ENCODE measurements at places on chromosomes 12 and 14. TPM values are rescaled to one million over a fixed set of nuclear protein-coding genes. Genes with fewer than 3 reads are reported as not detected.

The DPY19L2 gene
- total RNA-seq = 0.65 TPM

The TAC3 gene
- not detected for total RNA-seq

The OR6C2 gene
- not detected for total RNA-seq

The ATXN3 gene
- total RNA-seq = 76.0 TPM

The DNAH10 gene
- 0.26 TPM for total RNA-seq

The PMEL gene
- 0.32 TPM for total RNA-seq

The DTX1 gene
- total RNA-seq = not detected

The APOF gene
- not detected for total RNA-seq

The METAP2 gene
- 101 TPM for total RNA-seq

The IFI27L1 gene
- total RNA-seq = 7.1 TPM

The TPPP2 gene
- not detected for total RNA-seq

The AJUBA gene
- 75.0 TPM for total RNA-seq

The RBM25 gene
- 57.1 TPM for total RNA-seq

The NANOG gene
- total RNA-seq = 0.32 TPM

The C14orf180 gene
- not detected for total RNA-seq

The SYNE3 gene
- total RNA-seq = 29.6 TPM

The CELA1 gene
- not detected for total RNA-seq

The KCNH3 gene
- total RNA-seq = under 0.01 TPM

The GPD1 gene
- total RNA-seq = 0.13 TPM

The GON7 gene
- 14.6 TPM for total RNA-seq

The C1R gene
- total RNA-seq = 427 TPM

The TMEM63C gene
- not detected for total RNA-seq

The SOAT2 gene
- total RNA-seq = 0.11 TPM

The TMEM132C gene
- not detected for total RNA-seq

The PPP1R1A gene
- total RNA-seq = not detected

The M6PR gene
- 91.0 TPM for total RNA-seq

The NELL2 gene
- not detected for total RNA-seq

The FLRT2 gene
- 36.0 TPM for total RNA-seq

The BCL2L14 gene
- total RNA-seq = not detected
